Thymus (tissue), 14 donors: ENCODE measurements at places on chromosomes 5 and 9.

DNA sequence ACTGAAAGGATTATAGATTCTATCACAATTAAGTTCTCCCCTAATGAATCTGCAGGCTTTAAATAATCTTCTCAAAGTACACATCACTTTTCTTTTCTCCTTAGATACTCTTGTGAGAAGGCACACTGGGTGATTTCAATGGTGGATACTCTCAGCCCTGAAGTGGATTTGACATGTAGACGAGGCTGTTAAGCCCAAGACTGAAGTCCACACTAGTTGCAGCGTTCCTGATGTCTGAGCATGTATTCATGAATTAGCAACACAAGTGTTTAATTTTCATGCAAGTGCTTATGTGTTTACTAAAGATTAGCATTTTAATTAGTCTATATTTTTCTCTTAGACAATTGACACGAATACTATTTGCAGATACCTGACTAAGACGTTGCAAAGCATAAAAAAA is 218.9 kb downstream of the TMEM161B start:
- DNase-seq = no peak

- DNase-seq = no peak
These were observed 45.4 kb downstream of the HABP4 start for GRCh38 chr9:96495341-96495740.

DNA sequence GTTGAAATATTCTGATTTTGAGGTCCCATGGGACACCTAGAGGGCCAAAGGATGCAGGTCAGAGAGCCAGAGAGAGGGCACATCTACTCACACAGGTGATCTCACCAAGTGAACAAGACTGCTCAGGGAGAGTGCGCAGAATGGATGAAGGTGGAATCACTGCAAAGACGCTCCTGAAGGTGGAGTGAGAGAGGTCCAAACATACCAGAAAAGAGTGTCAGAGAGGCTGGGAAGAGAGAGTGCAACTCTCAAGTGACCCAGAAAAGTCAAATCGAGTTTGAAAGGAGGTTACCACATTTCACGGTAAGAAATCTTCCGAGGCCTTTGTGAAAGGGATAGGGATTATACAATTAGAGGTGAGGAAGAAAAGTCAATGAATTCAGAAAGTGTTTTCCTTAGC is 173.4 kb downstream of the EPB41L4A start:
- no peak for DNase-seq

- peak; percentile 25 for DNase-seq
These were observed 826 bp downstream of the PAIP1 start for GRCh38 chr5:43555895-43556606.

GRCh38 chr5:165175041-165175440 is 1669.6 kb downstream of the MAT2B start:
- DNase-seq = no peak

GRCh38 chr5:91642581-91642980 is 259.5 kb upstream of the ARRDC3 start:
- no peak for DNase-seq

- DNase-seq = no peak
These were observed 149.1 kb upstream of the TUT7 start for GRCh38 chr9:86503314-86503713.

- no peak for DNase-seq
These were observed 4.8 kb upstream of the F2RL1 start for GRCh38 chr5:76813982-76814562.

- DNase-seq = no peak
These were observed 178.2 kb downstream of the ROR2 start for GRCh38 chr9:91771864-91772263.

- DNase-seq = peak; percentile 84
These were observed at the start of gene DCAF12 for GRCh38 chr9:34126207-34127034. TSS of gene DCAF12 (minus strand) at chr9:34126698. CDS start at chr9:34126431, 267 bp downstream.

GRCh38 chr9:31916591-31917241 is 467.7 kb upstream of the ACO1 start:
- no peak for DNase-seq

DNA sequence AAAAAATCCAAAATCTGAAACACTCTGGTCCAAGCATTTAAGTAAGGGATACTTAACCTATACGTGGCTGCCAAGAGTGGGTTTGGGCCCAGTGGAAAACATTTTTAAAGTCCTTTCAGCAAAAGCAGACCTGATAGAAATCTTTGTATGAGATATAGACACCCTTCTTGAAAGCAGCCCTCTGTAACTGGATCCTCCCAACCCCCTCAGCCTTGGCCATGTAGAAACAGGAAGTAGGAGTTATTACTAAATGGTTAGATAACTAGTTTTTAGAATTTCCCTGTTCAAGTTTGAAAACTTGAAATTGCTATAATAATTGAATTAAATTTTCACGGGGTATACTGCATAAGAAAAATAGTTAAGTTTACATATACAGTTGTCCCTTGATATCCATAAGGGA is 111.3 kb upstream of the PCA3 start:
- DNase-seq = no peak

GRCh38 chr5:27434335-27434734 is 395.9 kb upstream of the CDH9 start:
- DNase-seq = no peak

GRCh38 chr9:97563458-97564135 is 62.1 kb downstream of the TMOD1 start:
- DNase-seq = no peak

- no peak for DNase-seq
These were observed 19.6 kb upstream of the AOPEP start for GRCh38 chr9:94706922-94707321.
